GM03348 (cell line): ENCODE measurements at places on chromosomes 6 and 20.

- DNase-seq, result no peak
These were observed 12.9 kb upstream of the ID4 start for GRCh38 chr6:19824058-19824807.

- no peak for DNase-seq
These were observed 2.0 kb downstream of the MSH5 start for GRCh38 chr6:31741815-31742214.

DNA sequence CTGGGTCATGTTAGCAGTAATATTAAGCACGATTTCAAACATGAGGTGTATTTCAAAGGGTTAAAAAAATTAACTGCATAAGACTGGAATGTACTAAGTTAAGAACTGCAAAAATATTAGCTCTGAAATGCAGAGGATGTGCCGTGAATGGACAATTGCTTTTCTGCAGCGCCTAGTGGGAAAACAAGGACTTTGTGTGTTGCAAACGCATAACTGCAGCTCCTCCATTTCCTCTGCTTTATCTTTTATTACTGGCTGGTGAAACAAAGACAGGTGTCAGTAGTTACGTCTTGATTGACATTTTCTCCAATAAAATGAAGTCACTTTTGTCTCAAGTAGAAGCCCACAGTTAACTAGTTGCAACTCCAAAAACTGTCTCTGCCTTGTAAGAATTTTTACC, 1.7 kb downstream of the PDE7B start:
- DNase-seq, result peak; percentile 12

GRCh38 chr20:44224637-44225036, 14.1 kb upstream of the OSER1 start:
- no peak for DNase-seq

GRCh38 chr6:56329271-56330050, 82.1 kb upstream of the COL21A1 start:
- no peak for DNase-seq

- DNase-seq, result no peak
These were observed 187.6 kb downstream of the SOX4 start for GRCh38 chr6:21781128-21781527.

GRCh38 chr6:137490961-137491360, 3.2 kb downstream of the OLIG3 start:
- DNase-seq, result no peak

- no peak for DNase-seq
These were observed 4.2 kb downstream of the SCRT2 start for GRCh38 chr20:671252-672030.

DNA sequence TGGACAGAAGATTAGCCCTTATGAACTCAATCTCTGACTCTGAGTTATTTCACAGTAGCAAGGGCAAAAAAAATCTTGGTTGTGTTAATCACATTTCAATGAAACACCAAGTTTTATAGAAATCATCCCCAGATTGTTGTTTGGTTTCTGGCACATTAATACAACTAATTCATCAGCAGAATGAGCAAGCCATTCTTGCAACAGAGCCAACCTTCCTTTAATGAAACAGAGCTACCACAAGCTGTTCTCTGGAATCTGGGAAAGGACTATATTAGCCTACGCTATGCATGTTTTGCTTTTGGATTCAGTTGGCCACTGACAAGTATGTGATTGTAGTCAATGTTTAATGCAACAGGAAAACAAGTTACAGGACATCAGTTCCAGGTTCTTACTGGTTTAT, 13.8 kb upstream of the POPDC3 start:
- DNase-seq, result peak; percentile 75

GRCh38 chr6:12280902-12281301, 9.3 kb upstream of the EDN1 start:
- DNase-seq, result peak; percentile 42

DNA sequence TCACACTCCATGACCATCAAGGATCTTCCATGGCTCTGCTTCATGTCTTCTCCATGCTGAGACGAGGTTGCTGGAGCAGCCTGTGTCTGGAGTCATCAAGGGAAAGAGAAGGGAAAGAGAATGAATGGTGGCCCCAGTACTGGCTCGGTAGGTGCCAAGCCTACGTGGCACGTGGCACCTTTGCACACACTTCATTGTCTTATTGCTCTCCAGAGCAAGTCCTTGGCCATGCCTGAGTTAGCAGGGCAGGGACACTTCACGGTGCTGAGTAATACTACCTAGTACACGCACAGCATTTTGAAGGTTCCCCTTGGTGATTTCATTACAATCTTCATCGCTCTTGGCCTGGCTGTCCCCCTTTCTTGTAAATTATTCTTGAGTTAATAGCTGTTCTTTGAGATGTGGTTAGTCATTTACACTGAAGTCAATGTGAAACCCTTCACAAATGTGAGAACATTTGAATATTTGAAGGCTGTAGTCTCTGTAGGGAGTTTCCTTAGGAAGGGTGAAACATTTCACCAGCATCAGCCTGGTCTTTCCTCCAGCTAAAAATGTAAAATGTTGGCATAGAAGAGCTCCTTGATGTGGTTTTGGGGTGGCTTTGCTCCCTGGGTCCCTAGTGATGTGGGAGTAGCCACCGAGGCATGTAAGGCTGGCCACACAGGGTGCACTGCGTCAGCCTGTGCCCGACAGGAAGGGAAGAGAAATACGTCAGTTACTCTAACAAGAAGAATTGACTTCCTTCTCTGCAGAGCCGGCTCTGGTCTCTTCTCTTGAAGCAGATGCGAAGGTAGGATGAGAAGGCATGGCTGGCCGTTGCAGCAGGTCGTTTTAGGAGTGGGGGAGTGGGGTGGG, at the start of gene SYTL3:
SYTL3 (plus strand) TSS at position 766 of the 855 bp plus-strand sequence. CDS start 13,215 bp downstream, outside the sequence.
- peak; percentile 47 for DNase-seq

GRCh38 chr20:47765691-47766594, 19.3 kb downstream of the SULF2 start:
- peak; percentile 31 for DNase-seq

DNA sequence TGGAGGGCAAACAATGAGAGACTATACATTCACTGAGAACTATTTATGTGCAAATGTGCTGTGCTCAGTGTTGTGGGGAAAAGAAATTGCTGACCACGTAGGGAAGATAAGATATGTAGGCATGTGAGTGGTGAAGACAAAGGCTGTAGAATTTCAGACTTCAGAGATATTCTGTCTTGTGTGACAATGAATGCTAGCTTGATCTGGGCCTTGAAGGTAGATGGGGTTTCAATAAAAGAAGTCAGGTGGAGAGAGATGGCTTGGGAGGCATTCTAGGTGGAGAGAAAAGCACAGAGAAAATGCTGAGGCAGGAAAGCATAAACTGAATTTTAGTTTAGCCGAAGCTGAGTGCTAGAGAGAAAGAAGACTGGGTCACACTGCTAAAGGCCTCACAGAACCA, 56.8 kb upstream of the EEF1A1 start:
- no peak for DNase-seq

- no peak for DNase-seq
These were observed 201.3 kb upstream of the EXOC2 start for GRCh38 chr6:894274-894673.

DNA sequence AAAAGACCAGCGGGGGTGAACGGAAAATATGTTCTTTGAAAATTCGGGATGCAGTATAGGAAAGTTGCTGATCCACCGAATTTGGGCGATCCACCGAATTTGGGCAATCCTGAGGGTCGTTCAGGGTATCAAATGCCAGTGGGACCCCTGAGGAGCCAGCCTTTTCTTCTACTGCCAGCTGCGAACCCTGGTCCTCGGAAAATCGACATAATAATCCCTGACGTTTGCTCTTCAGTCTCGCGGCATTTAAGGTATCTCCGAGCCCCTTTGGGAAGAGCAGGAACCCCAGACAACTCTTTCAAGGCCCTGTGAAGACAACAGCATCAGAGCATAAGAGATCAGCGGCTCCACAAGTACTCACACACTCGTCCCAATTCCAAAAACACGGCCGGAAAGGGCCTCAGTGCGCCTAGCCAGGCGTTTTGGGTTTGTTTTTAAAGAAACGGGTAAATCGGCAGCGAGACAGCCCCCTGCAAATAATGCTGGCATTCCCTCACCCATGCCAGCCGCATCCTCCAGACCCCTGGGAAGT, 1.0 kb downstream of the SIM1 start:
- peak; percentile 29 for DNase-seq

- DNase-seq, result no peak
These were observed 512.1 kb downstream of the CDH26 start for GRCh38 chr20:60470366-60470765.

- no peak for DNase-seq
These were observed 23.2 kb downstream of the GATA5 start for GRCh38 chr20:62452475-62453095.

DNA sequence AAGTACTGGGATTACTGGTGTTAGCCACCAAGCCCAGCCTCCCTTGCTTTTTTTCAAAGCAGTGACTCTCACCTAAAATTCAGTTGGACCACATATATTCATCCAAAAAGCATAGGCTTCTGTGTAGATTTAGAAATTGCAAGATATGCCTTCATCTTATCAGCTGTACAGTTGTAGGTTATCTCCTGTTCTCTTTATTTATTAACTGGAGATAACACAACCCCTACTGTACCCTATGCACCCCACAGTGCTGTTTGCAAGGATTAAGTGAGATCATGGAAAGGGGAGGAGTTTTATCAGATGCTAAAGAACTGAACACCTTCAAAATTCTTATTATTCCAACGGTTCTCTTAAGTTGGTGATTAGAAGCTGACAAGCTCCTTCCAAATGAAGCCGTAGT, 164.4 kb upstream of the JARID2 start:
- DNase-seq, result no peak
